ENCODE measurements at places on chromosomes 6 and 20. TPM values are rescaled to one million over a fixed set of nuclear protein-coding genes. Genes with fewer than 3 reads are reported as not detected.

DNA sequence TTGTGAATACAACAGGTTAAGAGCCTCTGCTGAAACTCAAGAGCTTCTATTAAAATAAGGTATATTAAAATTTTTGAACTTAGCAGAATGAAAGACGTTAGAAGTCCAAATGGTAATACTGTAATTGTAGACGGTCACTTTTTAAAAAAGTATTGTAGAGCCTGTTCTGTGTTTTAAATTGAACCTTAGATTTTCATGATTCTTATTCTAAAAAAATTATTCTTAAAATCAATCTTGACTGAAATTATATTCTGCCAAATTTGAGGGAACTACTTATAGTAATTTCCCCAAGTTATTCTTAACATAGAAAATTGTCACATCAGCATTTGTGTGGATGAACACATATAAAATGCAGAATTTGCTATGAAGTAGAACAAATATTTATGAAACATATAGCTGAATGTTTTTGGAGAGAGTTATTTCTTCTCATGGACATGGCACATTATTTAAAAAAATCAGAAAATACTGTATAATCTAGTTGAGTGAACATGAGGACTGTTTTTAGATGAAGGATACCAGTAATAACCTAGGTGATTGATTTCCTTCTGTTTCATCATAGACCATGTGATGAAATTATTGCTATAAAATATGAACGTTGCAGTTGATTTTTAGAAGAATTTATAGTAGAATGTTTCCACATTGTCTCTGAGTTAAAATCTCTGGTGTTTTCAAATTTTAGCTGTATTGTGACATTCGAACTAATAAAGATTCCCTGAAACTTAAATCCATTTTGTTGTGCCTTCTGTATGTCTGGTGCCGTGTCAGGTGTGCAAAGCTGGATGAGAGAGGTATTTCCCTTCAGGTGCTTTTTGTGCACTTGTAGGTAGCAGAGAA lies 2.8 kb downstream of the TBPL1 start:
- DNase-seq: no peak

GRCh38 chr20:13121840-13122515 lies 99.1 kb upstream of the ISM1 start:
- DNase-seq: no peak

DNA sequence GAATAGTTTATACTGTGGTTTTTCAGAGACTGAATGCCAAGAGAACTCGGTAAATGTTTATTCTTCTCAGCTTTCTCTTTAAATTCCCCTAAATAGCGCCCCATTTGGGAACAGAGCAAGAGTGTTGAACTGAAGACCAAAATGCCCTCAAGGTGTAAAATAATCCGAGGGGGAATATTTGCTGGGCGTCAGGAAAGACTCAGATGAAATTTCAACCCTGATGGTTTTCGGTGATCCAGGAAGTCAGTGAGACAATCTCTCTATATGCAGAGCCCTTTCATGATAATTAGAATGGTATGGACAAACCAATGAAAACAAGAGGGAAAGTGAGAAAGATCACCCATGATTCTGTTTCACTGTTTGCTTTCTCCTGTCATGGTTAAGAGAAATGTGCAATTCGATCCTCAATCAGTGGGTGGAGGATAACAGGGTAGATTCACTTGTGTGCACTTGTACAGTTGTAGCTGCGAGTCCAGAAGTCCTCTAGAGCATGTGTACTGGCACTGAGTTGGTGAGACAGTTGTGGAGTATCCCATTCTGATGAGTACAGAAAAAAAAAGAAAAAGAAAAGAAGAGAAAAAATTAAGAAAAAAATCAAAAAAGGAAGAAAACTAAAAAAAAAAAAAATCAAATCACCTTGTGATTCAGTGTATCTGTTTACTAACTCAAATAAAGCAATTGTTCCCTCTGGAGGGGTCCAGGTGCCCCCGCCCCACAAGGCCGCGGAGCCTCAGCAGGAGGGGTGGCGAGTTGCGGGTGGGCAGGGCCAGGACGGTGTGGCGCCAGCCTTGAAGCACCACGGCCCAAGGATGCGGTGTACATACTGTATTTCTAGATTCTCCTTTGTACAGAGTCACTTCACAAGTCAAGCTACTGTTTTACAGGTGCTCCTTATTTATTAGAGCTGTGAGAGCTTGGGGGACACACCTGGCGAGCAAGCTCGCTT lies 164.9 kb downstream of the SCML4 start:
- no peak for DNase-seq

GRCh38 chr20:21874127-21874526 lies 168.7 kb downstream of the PAX1 start:
- DNase-seq: no peak

- no peak for DNase-seq
Observed at GRCh38 chr6:25083784-25084507, 148.2 kb upstream of the RIPOR2 start.

GRCh38 chr6:52975580-52975979 lies 19.5 kb downstream of the GSTA4 start:
- DNase-seq: no peak

GRCh38 chr6:26280407-26280806 lies 84.6 kb upstream of the BTN3A2 start:
- DNase-seq: no peak

GRCh38 chr6:139370283-139370998 lies 4.0 kb downstream of the CITED2 start:
- peak; percentile 94 for DNase-seq

DNA sequence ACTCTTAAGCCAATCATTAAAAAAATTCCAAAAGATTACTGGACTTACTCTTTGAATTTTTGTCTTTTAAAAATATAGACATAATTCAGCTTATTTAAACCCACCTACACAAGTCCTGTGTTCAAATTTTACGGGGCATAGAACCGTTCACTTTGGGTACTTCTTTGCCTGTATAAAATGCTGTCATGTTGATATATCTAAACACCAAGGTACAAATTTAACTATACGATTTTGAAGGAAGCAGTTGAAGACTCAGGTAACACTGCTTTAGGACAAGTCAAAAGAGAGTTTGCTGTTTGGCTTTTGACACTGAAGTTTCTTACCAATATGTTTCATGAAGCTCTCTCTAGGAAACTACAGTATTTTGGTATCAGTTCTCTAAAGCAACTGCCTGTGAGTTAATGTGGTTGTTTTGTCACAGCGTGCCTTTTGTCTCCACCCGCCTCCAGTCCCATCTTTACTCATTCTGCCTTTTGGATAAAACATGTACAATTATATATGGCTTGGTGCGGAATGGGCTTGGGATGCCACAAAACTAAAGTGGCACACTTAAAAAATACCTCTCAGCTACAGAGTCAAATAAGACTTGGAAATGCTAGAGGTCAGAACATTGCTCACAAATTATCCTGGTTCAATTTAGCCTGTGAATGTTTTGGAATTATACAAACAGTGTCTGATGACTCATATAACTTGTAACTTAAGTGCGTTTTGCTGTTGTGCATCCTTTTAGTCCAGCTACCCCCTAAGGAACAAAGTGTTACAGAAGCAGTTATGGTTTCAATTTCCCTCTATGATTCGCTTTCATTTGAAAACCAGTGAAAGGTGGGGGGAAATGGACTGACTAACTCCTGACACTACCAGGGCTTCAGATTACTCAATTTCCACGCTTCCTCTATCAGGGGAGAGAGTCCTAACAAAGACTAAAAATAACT lies 38.7 kb downstream of the RGS17 start:
- peak; percentile 67 for DNase-seq

GRCh38 chr6:17116117-17116440 lies 14.2 kb downstream of the STMND1 start:
- no peak for DNase-seq

DNA sequence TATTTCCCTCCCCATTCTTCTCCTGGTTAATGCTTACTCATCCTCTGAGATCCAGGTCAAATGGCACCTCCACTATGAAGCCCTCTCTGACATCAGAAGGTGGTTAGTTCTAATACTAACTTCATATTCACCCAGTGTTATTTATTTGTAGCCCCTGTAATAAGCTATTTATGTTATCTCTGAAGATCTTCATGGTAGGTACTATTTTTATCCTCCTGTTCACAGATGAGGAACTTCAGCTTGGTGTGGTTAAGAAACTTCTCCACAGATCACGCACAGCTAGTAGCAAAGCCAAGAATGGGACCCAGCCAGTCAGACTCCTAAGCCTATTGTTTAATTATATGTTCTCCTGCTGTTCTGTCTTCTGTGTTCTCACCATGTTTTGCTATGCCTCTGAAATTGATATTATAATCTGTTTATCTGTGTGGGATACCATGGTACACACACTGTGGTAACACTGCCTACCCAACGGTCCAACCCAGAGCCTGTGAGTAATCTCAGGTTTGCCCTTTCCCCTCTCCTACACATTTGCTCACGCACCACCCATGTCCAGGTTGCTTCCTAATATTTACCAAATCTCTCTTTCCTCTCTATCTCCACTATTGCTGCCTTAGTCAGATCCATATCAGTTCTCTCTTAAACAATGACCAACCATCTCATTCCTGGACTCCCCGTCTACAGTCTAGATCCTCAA lies 98.4 kb downstream of the IPCEF1 start:
- DNase-seq: peak; percentile 80

Gene FBXO9
- total RNA-seq: 46.2 TPM
